Caco-2 (cell line): ENCODE measurements at places on chromosomes 4 and X. TPM values are rescaled to one million over a fixed set of nuclear protein-coding genes. Genes with fewer than 3 reads are reported as not detected.

The TLR8 gene
- total RNA-seq: not detected in 2 replicates

The SPINK2 gene
- not detected in 2 replicates for total RNA-seq

GRCh38 chr4:30746735-30747134, 26.6 kb downstream of the PCDH7 start:
- DNase-seq: no peak
- H3K27ac ChIP-seq: no peak overlapping the region
- no peak overlapping the region for H3K4me3 ChIP-seq
- H3K27me3 ChIP-seq: no peaks in the 10 kb centered on the region
- peaks cover 26% of the 10 kb centered on the region for H3K4me1 ChIP-seq

DNA sequence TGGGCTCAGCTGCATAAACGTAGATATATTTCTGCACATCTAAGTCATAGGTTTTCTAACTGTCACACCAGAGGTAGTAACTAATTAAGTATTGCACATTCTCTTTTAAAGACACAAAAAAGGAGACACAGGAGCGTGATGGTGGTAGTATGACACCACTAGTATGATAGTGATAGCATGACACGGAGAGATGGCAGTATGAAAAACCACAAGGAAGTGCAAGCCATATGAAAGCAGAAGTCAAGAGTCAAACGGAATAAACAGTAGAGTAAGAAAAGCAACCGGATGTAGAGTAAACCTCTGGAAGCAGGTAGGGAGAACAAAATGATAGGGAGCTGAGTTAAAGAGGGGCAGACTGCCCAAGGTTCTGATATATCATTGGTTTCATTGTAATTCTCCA, 382.2 kb upstream of the INTU start:
- H3K4me1 ChIP-seq: no peaks in the 10 kb centered on the region
- DNase-seq: no peak
- H3K4me3 ChIP-seq: no peak overlapping the region
- no peaks in the 10 kb centered on the region for H3K27me3 ChIP-seq
- no peaks in the 10 kb centered on the region for H3K36me3 ChIP-seq

DNA sequence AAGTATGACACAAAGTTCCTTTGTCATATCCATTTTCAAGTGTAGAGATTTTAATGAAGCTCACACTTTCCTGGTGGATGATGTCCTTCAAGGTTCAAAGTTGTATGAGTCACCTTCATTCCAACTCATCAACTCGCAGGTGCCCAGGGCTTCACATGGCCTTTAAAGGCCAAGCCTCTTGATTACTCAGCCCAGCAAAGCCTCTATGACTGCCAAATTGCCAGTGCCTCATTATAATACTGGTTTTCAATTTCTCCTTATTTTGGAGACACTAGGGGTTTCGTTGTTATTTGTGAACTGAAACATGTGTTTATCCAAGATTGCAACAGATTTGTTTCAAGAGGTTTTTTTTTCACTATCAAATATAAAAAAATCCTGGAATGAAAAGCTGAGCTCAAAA, 45.9 kb upstream of the PPP3CA start:
- no peaks in the 10 kb centered on the region for H3K4me1 ChIP-seq
- no peaks in the 10 kb centered on the region for H3K36me3 ChIP-seq
- no peaks in the 10 kb centered on the region for H3K27me3 ChIP-seq
- no peak overlapping the region for H3K27ac ChIP-seq
- H3K4me3 ChIP-seq: no peak overlapping the region

The DMRTC1 gene
- not detected in 2 replicates for total RNA-seq

The CBR4 gene
- total RNA-seq: 21.4 and 22.5 TPM in 2 replicates

DNA sequence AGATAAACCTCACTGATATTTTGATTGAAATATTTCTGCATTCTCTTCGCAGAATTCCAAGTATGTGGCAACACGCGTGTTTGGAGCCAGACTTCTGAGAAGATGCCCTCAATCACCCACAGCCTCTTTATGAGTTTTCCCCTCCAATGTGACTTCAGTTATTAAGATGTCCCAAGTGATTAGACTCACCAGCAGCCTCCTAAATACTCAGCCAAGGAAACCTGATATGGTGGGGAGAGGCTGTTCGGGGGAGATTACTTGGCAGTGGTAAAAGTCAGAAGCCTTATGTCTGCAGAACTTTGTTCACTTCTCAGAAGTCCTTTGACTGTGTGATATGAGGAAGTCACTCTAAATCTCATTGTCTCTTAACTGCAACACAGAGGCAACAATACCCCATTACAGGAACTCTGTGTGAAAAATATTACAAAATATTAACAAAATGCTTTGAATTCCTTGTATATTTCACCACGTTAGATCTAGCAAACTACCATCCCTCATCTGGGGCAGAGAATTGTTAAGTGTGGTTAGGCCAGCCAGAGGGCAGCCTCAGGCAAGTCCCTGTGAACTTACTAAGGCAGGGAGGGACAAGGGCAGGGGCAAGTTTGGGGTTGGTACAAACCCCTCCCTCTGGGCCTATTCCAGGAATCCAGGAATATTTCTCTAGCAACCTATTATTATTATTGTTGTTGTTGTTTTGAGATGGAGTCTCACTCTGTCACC, 151.4 kb upstream of the USP9X start:
- no peak overlapping the region for H3K4me3 ChIP-seq
- no peaks in the 10 kb centered on the region for H3K27me3 ChIP-seq
- H3K4me1 ChIP-seq: no peaks in the 10 kb centered on the region
- H3K36me3 ChIP-seq: no peaks in the 10 kb centered on the region
